EL (cell line): ENCODE measurements at places on chromosomes 11 and 22.

GRCh38 chr11:110493346-110493745, 63.6 kb downstream of the FDX1 start:
- DNase-seq: no peak

GRCh38 chr11:71199226-71199820, 53.1 kb downstream of the SHANK2 start:
- DNase-seq: no peak

GRCh38 chr22:28951969-28952521, 68.7 kb downstream of the ZNRF3 start:
- DNase-seq: no peak

GRCh38 chr22:47152938-47153337, 390.5 kb downstream of the TBC1D22A start:
- DNase-seq: peak; percentile 15
